G401 (cell line): ENCODE measurements at places on chromosomes 12 and 14. TPM values are rescaled to one million over a fixed set of nuclear protein-coding genes. Genes with fewer than 3 reads are reported as not detected.

DNA sequence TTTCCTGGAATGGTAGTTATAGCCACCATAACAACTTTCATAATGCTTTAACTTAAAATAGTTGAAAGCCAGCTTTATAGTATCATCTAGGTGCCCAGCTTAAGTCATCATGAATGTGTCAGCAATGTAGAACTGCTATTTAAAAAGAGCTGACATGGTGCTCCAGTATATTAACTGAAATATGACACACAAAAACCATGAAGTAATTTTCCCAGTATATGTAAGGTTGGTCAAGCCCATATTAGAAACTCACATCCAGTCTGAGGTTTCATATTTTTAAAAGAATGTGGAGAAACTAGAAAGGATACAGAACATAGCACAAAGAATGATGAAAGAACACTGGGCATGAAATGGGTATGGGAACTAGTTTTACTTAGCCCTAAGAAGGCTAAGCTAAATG, 121.3 kb upstream of the KRAS start:
- no peak for DNase-seq

- no peak for DNase-seq
Measured at GRCh38 chr14:62885451-62885850, 159.8 kb downstream of the KCNH5 start.

GRCh38 chr14:51938137-51938536, 51.2 kb upstream of the RTRAF start:
- no peak for DNase-seq

DNA sequence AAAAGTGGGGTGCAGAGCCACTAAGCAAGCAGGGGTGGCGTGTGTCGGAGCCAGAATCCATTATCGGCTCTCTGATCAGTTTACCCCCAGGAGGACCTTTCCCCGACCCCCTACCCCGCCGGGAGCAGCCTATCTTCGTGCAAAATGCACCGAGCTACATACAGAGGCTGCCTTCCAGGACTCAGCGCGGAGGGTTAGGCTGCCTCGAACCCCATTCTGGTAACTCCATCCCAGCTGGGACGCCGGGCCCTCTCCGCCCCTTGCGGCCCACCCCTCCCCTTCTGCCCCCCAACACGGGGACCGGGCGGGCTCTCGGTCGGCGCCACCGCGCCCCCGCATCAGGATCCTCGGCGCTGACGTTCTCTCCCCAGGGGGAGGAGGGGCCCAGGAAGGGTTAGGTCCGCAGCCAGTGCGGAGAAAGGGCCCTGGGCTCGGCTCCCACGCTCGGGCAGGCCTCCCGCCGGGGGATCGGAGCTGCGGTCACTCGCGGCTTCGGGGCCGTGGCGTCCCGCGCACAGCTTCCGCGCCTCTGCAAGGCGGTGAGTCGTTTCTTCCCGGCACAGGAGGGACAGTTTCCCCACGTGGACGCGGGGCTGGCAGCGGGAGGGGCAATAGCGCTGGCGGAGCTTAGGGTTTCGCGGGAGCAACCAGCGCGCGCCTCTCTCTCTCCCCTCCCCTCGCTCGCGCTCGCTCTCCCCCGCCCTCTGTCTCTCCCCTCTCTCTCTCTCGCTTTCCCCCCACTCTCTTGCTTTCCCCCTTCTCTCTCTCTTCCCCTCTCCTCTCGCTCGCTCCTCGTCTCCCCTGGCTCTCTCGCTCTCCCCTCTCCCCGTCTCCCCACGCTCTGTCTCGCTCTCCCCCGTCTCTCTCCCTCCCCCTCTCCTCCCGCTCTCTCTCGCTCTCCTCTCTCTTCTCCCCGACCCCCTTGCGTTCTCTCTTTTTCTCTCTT, 12.5 kb upstream of the MAP3K9 start:
- DNase-seq: peak; percentile 63

DNA sequence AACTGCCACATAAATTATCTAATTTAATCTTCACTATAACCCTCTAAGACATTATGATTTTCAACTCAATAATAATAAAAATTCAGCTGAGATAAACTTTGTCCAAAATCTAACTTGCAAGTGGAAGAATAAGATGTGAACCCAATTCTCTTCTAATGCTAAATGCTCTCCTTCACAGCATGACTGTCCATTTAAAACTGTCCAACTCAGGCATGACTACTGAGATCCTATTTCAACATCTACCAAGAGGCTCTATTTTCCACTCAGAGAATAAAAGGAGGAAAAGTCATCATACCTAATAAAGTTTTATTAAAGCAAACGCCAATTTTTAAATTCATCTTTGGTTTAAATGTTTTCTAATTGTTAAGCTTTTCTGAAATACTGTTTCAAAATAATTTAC, 183.6 kb downstream of the MED13L start:
- DNase-seq: no peak

DNA sequence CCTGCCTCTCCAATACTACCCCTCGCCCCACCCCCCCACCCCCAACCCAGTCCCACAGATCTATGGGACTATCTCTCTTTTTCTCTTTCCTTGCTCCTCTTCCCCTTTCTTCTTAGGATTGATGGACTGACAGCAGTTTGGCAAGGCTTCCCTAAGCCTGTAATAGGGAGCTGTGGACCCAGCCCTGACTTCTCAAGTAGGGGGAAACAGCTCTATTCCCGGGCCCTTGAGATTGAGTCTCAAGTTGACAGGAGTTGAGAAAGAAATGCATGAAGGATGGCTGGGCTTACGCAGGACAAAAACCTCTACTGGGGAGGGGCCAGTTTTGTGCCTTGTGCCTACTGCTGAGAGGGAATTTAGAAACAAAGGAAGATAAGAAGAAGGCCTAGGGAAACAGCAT, 60.4 kb downstream of the SMUG1 start:
- DNase-seq: no peak

- no peak for DNase-seq
Measured at GRCh38 chr14:104867371-104868059, 2.4 kb downstream of the CEP170B start.

Gene GALNT6
- total RNA-seq: 5.8 and 18.1 TPM in 2 replicates

Gene BMAL2
- total RNA-seq: 1.9 and 8.4 TPM in 2 replicates

DNA sequence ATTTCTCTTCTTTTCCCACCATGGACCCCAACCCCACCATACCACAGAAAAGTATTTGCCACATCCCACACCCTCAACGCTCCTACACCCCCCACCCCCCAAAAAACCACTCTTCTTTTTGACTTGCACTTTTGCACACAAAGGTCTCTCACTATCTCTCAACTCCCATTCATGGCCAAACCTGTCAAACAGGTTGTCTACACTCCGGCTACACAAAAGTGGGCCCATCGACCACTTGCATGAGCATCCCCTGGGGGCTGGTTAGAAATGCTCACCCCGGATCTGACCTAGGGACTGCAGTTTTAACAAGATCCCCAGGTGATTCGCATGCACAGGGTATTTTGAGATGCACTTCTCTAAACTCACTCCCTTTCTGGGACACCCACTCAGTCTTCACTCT, 248.2 kb downstream of the DPF3 start:
- DNase-seq: no peak

Gene GLT1D1
- total RNA-seq: 0.14 and 1.5 TPM in 2 replicates

- no peak for DNase-seq
Measured at GRCh38 chr14:59570122-59570521, 6.5 kb downstream of the CCDC175 start.

GRCh38 chr12:22656831-22657230, 31.9 kb downstream of the ETNK1 start:
- no peak for DNase-seq

Gene NKX2-1
- total RNA-seq: not detected in 2 replicates

Gene BDKRB1
- not detected in 2 replicates for total RNA-seq

Gene MDGA2
- total RNA-seq: not detected in 2 replicates

GRCh38 chr14:81148635-81149034, 72.1 kb downstream of the GTF2A1 start:
- DNase-seq: no peak

- DNase-seq: no peak
Measured at GRCh38 chr12:91885851-91886731, 259.6 kb downstream of the BTG1 start.

GRCh38 chr12:20629414-20630156, 65.5 kb upstream of the SLCO1C1 start:
- no peak for DNase-seq

GRCh38 chr12:92349635-92350034, 204.0 kb upstream of the BTG1 start:
- DNase-seq: no peak

DNA sequence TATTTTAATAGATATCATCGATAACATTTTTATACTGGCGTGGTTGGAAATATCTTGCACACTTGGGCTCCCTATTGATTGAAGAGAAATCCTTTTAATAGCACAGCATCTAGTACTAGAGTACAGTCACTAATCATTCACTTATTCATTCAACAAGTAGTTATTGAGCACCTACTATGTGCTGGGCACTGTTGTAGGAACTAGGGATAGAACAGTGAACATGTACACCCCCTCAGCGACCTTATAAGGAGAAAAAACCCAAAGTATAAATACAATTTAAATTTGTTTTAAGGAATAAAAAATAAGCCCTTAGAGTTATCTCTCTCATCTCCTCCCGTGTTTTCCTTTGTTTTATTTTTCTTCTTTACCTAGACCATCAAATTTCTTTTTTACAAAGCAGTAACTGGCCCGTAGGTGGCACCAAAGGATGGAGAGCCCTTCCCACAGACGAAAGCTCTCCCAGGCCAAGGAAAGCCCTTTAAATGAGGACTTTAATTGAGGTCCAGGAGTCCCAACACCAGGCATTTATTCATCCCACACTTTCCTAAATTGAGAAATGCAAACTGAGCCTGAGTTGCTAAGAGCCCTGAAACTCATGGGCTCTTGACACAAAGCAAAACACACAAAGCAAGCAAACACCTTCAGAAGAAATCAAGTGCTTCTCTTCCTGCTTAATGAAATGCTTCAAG, 29.0 kb downstream of the PEBP1 start:
- peak; percentile 34 for DNase-seq

DNA sequence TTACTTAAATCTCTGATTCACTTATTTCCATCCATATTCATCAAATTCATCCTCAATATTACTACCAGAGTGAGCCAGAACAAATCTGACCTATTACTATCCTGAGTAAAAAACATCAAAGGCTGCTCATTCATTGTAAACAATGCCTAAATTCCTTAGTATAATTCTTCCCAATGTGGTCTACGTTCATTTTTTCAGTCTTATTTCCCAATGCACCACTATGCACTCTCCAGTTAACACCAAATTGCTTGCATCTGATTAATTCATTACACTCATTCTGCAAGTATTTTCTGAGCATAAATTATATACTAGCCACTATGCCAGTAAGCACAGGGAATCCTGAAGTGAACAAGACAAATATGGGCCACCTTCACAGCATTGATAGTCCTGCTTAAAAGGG, 110.0 kb downstream of the EPS8 start:
- DNase-seq: no peak

DNA sequence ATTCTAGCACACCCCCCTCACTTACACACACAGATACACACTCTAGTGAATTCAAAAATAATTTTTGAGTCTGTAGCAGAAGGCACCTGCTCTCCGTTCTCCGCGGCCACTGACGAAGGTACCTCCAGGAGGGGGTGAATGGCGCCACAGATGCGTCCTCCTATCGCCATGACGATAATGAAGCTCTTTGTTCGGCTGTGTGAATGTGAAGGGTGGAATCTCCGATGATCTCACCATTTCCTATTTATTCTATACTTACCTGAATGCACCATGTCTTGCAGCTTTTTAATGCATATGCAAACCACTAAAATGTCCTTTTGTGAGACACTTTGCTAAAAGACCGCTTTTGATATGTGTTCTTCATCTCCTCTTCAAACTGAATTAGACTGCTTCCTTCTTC, 162.7 kb downstream of the EGLN3 start:
- DNase-seq: no peak

DNA sequence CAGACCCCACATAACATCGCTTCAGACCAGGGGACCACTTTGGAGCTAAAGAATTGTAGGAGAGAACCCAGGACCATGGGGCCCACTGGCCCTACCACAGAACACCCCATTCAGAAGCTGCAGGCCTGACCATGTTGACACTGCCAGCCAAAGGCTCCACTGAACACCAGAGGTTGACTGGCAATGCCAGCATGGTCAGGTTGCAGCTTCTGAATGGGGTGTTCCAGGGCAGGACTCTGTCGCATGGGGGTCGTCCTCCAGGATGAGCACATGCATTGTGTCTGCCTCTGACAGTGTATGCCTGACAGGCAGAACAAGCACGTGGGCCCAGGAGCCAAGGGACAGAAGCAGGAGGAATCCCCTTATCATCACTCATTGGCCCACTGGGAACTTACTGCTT, 34.1 kb downstream of the DIO3 start:
- no peak for DNase-seq

DNA sequence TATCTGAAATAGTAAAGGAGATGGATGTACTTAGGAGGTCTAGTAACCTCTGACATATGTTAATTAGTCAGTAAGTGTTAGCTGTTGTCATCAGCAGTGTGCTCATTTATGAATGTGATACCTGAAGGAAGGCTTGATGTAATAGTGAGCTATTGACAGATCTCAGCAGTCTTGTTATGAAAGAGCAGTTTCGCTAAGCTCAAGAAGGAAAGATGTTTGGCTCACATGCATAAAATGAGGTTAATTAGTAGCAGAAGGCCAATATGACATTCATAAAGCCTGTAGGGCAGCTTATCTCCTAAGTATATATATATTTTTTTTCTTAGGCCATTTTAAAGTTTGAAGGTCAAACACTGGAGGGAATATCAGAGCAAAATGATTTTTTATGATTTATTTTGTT, 2.8 kb downstream of the FAM234B start:
- no peak for DNase-seq

Gene IL31
- total RNA-seq: not detected in 2 replicates

- no peak for DNase-seq
Measured at GRCh38 chr14:35121026-35121886, 534 bp downstream of the PPP2R3C start.

Gene WNT5B
- 8.0 and 13.5 TPM in 2 replicates for total RNA-seq

GRCh38 chr12:110005319-110005973, 6.2 kb downstream of the ANKRD13A start:
- no peak for DNase-seq

DNA sequence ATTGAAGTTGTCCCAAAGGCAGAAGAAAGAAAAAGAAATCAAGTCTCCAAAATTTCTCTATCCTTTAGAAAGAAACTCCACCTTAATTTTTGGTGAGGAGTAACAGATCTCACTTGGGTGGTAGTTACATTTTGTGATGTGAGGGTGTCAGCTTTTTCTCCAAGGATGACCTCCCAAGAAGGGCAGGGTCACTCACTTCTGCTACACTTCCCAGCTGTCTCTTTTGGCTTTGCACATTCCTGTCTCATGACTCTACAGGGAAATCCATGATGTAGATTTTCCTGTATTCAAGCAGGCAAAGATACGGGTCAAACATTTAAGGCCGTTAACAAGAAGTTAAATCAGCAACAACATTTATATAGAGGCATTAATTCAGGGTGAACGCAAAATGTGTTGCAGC, 1016.4 kb downstream of the NRXN3 start:
- DNase-seq: no peak

DNA sequence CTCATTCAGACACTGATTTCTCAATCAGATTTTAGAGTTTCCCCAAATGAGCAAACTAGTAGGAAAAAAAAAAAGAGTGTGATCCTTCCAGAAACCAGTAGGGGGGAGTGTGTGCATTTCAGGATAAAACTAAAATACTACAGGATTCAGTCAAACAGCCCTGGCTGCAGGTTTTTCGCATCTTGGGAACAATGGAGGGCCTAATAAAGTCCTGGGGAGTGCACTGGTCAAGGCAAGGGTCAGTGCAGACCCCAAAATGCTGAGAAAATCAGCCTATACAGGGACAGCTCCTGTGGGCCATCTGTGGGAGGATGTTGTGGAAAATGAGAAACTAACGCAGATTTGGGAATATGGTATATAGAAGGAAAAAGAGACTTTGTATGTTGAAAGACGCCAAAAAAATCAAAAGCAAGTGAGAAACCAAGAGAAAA, 22.2 kb upstream of the ABCD4 start:
- DNase-seq: peak; percentile 13
